ENCODE measurements at places on chromosomes 2 and 18.

DNA sequence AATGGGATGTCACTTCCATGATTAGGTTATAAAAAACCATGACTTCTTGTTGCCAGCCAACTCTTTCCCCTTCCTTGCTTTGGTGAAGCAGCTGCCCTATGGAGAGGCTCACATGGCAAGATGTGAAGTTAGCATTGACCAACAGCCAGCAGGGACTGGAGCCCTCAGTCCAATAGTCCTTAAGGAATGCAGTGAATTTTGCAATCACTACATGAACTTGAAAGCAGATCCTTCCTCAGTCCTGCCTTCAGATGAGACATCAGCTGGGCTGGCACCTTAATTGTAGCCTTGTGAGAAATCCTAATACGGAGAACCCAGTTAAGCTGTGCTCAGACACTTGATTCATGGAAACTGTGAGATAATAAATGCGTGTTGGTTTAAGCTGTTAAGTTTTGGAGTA lies 61.8 kb downstream of the ATP8B1 start:
- DNase-seq = no peak

GRCh38 chr2:19736191-19736831 lies 165.5 kb downstream of the TTC32 start:
- no peak for DNase-seq

- DNase-seq = no peak
Measured at GRCh38 chr2:227849906-227850305, 21.5 kb upstream of the DAW1 start.

- no peak for DNase-seq
Measured at GRCh38 chr2:16375981-16376380, 289.7 kb downstream of the CYRIA start.

- peak; percentile 64 for DNase-seq
Measured at GRCh38 chr2:201228271-201228911, 31.9 kb upstream of the CASP8 start.

- no peak for DNase-seq
Measured at GRCh38 chr18:65415098-65415497, 335.7 kb upstream of the CDH7 start.

DNA sequence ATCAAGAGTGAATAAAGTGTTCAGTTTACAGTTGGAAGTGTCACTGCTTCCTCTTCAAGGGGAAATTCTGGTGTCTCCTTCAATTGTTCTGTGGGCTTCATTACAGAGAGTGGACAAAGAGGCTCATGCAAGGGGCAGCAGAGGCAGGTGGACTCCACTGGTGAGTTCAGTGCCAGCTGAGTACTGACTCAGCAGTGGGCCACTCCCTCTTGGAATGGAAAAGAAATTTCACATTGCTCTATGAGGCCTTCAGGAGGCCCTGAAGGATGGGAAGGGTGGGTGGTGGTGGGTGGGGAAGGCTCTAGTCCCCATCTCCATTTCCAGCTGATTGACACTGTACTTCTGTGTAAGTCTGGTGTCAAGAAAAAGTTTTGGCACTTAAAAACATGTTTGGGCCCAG lies 66.4 kb downstream of the PRELID3A start:
- no peak for DNase-seq

DNA sequence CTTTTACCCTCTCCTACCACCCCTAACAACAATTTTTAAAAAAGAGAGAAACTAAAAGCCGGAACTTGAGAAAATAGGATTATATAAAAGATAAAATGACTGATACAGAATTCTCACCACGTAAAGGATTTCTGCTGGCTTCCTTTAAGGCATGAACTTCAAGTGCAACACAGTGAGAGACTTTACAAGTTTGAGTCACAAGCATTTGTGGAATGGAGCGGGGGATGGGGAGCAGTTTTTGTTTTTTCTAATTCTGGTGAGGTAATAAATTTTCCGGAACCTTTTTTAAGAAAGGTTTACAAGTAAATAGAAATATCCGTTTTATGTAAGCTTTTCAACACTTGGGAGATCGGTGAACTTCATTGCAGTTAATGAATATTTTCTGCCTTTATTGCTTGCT lies 1.8 kb upstream of the CDH2 start:
- DNase-seq = no peak

GRCh38 chr18:49618742-49619681 lies 57.2 kb downstream of the LIPG start:
- DNase-seq = no peak

GRCh38 chr2:181851726-181852125 lies 39.8 kb upstream of the ITPRID2 start:
- peak; percentile 19 for DNase-seq

- no peak for DNase-seq
Measured at GRCh38 chr2:96824079-96824870, 8.2 kb downstream of the CNNM3 start.

DNA sequence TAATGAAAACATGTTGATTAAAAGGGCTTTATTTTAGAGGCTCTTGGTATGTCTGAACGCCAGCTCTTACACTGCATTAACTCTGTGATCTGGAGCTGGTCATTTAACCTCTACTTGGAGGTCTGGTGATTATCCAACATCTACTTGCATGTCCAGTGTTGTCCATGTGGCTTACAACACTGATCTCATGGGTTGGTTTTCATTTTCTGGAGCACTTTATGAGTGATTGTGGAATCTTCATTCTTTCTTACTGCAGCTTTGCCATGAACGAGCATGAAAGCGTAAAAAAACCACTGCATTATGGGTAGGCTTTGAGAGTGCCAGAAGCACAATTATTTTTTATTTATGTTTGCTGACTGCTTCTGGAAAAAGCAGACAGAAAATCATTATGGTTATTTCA lies 4.8 kb downstream of the CCDC195 start:
- DNase-seq = no peak

DNA sequence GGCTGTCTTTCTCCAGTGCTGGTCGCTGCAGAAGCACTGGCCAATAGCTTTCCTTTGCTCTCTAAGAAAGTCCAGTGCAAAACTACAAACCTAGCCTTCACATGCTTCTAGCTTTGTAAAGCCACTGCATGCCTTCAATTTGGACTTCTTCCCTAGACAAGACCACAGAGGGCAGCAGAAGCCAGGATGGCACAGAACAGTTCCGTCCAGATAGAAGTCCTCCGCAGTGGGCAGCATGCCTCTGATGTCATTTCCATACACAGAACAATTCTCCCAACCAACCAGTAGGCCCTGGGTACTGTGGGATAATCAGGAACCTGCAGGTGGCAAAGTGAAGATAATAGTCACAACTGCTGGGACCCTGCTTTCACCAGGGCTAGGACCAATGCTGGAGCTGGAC lies 3.3 kb downstream of the ST6GAL2 start:
- DNase-seq = no peak

DNA sequence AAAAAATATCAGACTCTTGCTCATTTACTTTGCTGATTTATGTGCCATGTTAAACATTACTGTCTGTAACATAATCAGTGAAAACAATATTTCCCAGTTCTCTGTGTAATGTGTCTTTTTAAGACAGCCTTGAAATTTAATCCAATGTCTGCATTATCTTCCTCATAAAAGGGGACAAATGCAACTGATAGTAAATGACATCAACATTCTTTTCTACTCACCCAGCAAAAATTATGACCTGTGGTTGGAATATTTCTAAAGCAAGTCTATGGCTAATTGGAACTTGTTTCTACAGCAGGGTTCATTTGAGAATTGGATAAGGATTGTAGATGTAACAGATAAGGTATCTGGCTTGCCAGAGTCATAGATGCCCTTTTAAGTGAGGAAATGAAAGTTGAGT lies 34.8 kb downstream of the C1D start:
- DNase-seq = no peak

GRCh38 chr18:11859903-11860407 lies 8.7 kb downstream of the CHMP1B start:
- peak; percentile 34 for DNase-seq

- no peak for DNase-seq
Measured at GRCh38 chr2:207153266-207153975, 12.3 kb downstream of the KLF7 start.

- peak; percentile 75 for DNase-seq
Measured at GRCh38 chr2:112803691-112804521, 19.6 kb upstream of the IL1A start.

DNA sequence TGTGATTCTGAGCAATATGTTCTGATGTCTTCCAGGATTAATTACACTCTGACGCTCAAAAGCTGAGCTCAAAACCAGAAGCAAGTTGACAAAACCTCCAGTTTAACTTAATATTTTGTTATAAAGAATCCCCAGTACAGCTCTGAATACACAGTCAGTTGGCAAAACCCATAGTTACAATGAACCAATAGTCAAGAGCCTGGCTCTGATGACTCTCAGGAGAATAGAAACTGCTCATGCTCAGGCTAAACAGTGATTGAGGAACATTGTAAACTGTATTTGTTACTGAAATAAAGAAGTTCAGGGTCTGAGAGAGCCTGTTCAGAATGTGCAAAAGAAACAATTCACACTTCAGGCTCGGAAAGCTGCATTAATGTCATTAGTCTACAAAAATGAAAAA lies 1565.9 kb downstream of the SUCLG1 start:
- DNase-seq = no peak

- no peak for DNase-seq
Measured at GRCh38 chr18:53747210-53747609, 477.3 kb downstream of the MBD2 start.

- peak; percentile 78 for DNase-seq
Measured at GRCh38 chr2:216519154-216519762, 20.6 kb downstream of the RPL37A start.

DNA sequence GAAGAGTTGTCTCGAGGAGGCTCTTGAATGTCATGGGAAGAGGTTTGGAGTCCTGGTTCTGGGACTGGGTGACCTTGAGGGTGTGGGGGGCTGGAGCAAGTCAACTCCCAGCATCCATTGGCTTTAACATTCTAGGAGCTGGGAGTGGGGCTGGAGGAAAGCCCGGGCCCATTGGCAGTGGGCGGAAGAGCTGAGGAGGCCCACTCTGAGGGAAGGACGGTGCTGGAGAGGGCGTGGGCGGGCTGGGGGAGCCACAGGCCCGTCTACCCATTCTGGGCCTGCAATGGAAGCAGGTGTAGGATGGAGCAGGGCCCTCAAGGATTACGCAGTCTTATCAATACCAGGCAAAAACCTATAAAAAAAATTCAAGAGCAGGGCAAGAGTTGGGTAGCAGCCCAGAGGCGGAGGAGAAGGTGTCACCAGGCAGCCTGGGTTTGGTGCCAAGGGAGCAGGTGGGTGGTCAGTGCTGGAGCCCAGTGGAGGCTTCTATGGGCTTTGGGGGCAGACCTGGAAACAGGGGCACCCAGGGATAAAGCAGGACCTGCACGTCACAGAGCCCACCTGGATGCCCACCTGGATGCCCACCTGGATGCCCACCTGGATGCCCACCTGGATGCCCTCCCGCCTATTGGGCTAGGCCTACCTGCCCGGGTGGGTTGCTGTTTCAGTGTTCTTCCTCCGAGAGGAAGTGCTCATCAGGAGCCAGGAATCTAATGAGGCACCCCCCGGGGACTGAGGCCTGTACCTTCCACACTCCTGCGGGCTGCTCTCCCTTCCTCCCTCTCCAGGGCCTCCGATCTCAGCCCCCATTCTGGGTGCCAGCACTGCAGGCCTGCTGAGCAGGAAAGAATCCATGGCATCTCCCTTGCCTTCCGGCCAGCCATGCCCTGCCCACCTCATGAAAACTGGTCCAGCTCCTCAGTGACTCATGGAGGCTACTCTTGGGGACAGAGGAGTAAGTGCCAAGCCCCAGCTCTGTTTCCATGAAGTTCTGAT lies 71.3 kb downstream of the CTIF start:
- DNase-seq = no peak

DNA sequence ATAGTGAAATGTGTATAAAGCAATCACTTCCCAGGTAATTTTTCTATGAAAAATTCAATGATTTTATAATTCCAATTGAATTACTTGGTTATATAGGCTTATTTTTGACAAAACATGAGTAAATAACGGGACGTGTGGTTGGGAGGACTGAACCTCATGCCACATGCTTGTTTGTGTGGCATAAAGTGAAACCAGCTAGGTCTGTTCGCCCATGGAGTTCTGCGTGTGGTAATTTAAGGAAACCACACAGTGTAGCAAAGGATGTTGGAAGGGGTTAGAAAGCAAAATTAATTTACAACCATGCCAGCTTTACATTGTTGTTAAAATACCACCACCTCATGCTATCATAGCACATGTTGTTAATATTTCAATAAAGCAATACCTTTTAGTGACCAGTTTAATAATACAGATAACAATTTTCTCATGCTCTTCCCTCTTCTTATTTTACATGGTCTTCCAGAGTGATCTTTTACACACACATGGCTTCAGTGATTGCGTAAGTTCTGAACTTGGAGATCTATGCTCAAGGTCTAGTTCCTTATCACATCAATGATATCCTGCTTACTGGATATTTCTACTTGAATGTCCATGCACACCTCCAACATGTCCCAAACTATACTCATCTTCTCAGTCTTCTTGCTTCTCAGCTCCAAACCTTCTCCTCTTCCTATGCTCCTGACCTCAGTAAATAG lies 156.4 kb upstream of the ITGA4 start:
- peak; percentile 47 for DNase-seq

DNA sequence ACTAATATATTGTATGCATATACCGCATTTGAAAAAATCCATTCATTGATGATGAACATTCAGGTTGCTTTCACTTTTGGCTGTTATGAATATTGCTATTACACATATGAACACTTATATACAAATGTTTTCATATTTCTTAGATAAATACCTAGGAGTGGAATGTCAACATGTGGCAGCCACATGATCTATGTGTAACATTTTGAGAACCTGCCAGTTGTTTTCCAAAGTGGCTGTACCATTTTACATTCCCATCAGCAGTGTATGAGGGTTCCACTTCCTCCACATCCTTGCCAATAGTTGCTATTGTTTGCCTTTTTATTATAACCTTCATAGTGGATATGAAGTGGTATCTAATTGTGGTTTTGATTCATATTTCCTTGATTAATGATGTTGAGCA lies 40.5 kb downstream of the CCDC85A start:
- no peak for DNase-seq

DNA sequence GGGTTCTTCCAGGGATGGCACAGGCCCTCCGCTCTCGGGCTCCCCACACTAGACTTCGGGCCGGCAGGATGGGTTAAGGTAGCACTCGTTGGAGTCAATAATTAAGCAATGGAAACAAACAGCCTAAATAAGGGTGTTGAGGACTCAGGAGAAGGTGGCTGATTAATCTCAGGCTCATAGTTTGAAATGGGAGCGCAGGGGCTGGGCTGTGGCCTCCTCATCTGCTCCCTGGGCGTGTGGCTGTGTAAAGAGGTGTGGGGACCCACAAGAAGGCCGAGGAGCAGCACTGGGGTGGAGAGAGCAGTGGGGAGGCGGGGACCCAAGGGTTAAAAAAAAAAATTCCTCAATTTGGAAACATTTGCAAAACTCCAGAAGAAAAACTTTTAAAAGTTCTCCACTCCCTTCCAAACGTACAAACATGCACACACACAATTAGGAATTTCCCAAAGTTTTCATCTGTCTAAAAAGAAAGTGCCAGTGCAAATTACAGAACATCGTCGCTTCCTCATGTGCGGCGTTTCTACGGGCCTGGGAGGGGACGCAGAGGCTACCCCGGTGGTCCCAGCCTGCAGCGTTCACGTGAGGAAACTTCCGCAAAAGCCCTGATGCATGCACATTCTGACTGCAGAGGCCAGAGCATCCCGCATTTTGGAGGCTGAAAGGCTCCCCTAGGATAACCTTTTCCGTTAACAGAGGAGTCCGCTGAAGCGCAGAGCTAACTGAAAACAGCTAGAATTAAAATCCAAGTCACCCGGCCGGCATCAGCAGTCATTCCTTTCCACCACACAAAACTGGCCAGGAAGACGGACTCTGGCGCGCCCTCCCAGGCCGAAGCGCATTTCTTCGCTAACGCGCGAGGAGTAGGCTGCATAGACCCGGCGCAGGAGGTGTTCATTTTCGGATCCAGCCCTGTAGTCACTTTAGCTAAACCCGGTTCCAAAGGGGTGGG lies 1.0 kb upstream of the TUBB6 start:
- peak; percentile 56 for DNase-seq

- DNase-seq = no peak
Measured at GRCh38 chr18:59021500-59021899, 118.2 kb upstream of the SEC11C start.
